SW 1271 (cell line): ENCODE measurements at places on chromosomes 3 and 15.

DNA sequence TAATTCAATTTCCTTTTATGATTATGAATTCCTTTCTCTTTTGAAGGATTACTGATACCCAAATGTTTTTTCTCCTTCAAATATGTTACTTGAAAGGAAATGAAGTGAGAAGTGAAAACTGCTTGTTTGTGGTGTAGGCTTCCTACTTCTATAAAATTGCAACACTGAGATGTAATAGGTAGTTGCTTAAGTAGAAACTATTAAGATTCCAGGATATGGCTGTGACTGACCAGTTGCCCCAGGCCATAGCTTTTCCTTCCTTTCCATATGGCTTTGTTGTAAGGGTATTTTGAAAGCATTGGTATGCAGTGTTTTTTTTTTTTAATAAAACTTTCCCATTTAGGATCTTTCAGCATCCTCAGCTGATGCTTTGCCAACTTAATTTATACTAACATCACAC lies 28.5 kb downstream of the DNAJC13 start:
- peak; percentile 7 for DNase-seq

DNA sequence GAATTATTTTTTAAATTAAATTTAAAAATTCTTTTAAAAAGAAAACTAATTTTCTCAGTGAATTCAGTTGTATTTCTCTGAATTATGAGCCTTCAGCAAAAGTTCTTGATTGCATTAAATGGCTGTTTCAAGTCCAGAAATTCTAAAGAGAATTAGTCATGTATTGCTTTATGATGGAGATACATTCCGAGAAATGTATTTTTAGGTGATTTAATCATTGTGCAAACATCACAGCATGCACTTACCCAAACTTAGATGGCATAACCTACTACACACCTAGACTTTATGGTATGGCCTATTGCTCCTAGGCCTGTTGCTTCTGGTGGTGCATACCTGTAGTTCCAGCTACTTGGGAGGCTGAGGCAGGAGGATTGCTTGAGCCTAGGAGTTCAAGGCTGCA lies 44.3 kb upstream of the GCNT3 start:
- no peak for DNase-seq

- DNase-seq: no peak
These were observed 7.5 kb downstream of the ZNF592 start for GRCh38 chr15:84755736-84756527.

DNA sequence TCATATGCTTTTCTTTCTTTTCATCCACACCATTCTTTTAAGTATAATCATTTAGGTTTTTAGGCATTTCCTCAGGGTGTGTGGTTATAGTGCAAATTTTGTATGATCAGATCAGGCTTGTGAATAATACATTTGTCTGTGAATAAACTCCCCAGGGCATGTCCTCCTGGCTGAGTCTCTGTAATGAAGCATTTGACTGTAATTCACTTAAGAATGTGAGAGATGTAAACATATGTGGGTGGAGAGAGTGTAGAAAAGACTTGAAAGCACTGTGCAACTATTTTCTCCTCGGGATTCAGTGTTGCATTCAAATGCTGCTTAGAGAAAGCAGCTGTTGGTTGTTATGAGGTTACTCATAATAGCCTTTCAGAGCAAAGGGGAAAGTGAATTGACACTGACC lies 996.5 kb downstream of the TUSC7 start:
- DNase-seq: no peak

GRCh38 chr15:60661080-60661645 lies 182.2 kb upstream of the ICE2 start:
- no peak for DNase-seq

- DNase-seq: peak; percentile 1
These were observed 12.4 kb downstream of the KLF13 start for GRCh38 chr15:31338879-31339557.

- DNase-seq: no peak
These were observed 22.0 kb downstream of the TGFBR2 start for GRCh38 chr3:30628205-30628900.

DNA sequence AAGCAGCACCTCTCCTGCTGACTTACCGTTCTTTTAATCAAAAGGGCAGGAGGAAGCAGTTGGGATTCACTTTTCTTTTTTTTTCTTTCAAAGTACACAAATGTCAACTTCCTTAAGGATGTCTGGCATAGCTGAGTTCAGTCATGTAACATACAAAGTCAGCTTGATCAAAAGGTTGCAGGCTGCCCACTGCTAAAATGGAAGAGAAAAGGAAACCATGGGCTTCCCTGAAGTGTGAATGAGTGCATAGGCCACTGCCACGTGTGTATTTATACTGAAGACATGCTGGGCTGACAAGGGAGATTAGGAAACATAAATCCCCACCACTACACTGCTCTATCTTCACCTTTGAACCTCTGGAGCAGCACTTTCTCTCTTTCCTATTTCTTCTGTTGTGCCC lies 312.5 kb downstream of the TIGIT start:
- DNase-seq: no peak

DNA sequence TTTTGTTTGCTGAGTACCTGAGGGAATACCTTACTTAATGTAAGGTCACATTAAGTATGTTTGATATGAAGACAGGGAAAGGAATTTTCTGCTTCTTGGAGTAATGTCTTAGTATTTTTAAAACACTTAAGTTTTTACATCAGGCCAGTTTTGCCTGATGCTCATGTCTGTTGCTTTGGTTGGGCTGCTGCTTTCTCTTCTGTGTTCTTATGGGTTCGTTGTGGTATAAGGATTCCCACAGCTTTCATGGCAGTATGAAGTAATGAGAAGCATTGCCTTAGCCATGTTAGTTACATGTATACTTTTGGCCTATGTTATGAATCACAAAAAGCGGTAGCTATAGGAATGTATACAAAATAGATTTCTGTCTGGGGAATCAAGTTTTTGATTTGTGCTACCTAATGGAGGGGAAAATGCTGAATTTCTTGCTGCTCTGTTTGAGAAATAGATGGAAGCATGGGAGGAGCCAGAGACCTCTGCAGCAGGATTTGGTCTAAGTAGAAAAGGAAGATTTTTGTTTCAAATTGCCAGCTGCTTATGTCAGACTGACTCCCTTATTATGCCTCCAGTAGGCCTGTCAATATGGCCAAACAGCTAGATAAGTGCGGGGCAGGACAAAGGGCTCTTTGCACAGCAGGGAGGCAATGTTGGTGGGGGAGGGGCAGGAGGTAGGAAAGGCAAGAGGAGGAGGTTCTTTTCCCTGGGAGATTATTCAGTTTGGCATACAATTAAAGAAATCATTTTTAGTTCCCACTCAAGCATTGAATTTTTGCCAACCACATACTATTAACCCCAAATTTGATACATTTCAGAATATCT lies 5.2 kb downstream of the SETD5 start:
- peak; percentile 36 for DNase-seq

GRCh38 chr3:41681479-41681878 lies 280.4 kb downstream of the ULK4 start:
- DNase-seq: no peak

DNA sequence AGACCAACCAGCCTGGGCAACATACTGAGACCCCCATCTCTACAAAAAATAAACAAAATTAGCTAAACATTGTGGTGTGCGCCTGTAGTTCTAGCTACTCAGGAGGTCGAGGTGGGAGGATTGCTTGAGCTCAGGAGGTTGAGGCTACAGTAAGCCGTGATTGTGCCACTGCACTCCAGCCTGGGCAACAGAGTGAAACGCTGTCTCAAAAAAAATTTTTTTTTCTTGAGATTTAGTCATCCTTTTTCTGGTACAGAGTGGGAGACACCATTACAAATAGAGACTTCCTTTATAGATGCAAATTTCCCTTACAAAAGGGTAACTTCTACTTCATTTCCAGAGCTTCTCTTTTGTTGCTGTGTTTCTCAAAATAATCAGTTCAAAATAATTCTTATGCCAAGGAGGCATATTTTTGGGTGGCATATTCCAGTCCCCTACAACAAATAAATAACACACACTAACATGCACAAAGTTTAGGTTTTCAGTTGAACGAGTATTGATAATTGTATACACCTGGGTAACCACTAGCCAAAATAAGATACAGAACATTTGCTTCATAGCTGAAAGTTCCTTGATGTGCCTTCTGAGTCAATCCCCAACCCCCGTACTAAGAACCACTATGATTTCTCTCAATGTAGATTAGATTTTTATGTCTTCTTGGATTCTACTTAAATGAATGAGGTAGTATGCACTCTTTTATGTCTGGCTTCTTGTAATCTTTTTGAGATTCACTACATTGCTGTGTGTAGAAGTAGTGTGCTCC lies 248.9 kb upstream of the PROK2 start:
- DNase-seq: no peak

DNA sequence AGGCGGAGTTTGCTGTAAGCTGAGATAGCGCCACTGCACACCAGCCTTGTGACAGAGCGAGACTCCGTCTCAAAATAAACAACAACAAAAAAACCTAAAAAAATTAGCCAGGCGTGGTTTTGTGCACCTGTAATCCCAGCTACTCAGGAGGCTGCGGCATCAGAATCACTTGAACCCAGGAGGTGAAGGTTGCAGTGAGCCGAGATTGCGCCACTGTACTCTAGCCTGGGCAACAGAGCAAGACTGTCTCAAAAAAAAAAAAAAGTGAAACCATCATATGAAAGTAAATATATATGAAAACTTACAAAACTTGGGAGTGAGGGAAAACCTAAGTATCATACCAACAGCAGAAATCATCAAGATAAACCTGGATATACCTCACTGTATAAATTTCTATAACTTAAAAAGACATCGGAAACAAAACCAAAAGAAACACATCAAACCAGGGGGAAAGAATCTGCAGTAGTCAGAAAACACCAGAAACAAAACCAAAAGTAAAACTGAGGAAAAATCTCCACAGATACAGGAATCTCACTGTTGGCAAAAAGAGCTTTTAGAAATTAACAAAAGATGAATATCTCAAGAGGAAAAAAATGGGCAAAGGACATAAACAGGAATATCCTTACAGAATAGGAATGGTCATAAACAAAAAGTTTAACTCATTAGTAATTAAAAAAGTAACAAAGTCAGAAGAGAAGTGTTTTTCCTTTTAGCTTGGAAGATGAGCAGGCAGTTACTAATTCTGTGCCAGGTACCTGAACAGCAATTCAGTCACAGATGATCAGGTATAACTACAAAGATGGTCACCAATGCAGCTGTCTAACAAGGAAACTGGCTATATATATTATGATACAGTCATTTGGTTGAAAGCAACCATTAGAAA lies 41.3 kb downstream of the ETV5 start:
- DNase-seq: no peak

DNA sequence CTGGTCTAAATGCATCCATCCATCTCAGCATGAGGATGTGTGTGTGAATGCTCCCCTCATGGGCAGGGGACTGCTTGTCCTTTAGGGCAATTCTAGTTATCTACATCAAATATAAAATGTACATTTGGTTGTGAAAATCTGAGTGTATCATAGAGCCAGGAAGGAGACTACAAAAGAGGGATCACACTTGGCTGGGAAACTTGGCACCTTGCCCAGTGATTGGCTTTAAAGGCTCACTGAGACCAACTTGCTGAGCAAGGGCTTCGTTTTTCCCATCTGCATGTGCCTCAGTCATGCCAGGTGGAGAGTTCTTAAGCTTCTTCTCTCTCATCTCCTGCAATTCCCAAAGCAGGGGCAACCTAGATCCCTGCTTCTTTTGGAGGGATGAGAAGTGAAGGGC lies 5.2 kb downstream of the CAPN3 start:
- no peak for DNase-seq

DNA sequence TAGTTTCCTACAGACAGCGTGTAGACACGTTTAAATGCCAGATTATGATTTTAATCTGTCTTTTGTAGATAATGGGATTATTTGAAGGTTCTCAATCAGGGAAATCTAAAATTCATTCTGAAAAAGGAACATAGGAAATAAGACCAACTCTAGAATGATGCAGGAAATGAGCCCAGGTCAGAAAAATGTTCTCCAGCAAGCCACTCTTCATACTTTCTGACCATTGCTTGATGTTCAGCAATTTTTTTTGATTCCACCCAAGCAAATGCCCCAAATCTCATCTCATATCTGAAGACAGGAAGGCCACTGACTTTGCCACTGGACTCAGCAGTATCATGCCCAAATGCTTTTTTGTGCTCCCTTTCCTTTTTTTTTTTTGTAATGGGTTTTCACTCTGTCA lies 373.4 kb downstream of the LPP start:
- no peak for DNase-seq

DNA sequence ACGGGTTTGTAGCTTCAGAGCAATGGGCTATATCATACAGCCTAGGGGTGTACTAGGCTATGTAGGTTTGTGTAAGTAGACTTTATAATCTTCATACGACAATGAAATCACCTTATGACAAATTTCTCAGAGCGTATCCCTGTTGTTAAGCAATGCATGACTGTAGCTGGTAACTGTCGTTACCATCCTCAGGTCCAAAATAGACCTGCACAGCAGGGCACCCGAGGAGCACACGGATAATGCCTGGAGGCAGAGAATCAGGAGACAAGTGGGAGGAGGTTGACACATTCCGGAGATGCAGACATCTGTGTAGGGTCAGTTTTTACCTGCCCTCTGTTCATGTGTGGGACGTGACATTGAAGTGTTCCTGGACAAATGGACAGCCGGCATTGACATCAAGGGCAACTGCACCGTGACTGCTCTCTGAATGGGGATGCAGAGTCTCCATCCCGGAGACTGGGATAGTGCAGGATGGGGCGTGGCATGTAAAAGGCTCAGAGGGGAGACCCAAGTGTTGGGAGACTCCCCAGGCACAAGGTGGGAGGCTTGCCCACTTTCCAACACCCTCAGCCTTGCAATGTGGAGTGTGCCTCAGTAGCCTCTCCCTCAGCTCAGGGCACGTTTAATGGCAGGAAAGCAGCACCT lies 45.9 kb upstream of the PGPEP1L start:
- DNase-seq: no peak

GRCh38 chr3:65605876-65606432 lies 432.8 kb downstream of the MAGI1 start:
- no peak for DNase-seq

- DNase-seq: no peak
These were observed 193.9 kb downstream of the ADAMTS17 start for GRCh38 chr15:100147828-100148227.

GRCh38 chr3:177371888-177372287 lies 174.6 kb upstream of the TBL1XR1 start:
- DNase-seq: no peak

DNA sequence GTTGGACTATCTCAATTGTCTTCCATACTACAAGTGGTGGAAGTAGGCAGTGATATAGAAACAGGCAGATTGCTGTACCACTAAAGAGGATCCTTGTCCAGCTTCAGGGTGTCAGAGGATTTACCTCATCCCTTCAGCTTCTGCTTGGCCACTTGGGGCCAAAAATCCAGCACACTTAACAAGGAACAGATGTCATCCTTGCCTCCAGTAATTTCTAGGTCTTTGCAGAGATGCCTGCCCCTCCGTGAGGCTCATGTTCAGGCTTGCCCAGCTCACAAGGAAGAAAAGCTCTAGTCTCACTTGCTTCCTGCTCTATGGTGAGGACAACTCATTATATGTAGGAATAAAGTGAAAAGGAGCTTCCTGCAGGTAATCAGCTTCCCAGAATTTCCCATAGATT lies 510.3 kb downstream of the EPHA3 start:
- DNase-seq: no peak
